ENCODE measurements at places on chromosomes 5 and 9. TPM values are rescaled to one million over a fixed set of nuclear protein-coding genes. Genes with fewer than 3 reads are reported as not detected.

C9orf153 gene
- total RNA-seq: 0.98 TPM

NRARP gene
- total RNA-seq: 18.5 TPM

PCDHB12 gene
- total RNA-seq: 6.6 TPM

ADAMTSL1 gene
- 61.8 TPM for total RNA-seq

AGXT2 gene
- total RNA-seq: not detected

TYRP1 gene
- not detected for total RNA-seq

AJM1 gene
- total RNA-seq: 3.1 TPM

TLX3 gene
- total RNA-seq: not detected

RNF180 gene
- 16.4 TPM for total RNA-seq

NR5A1 gene
- not detected for total RNA-seq

FGF18 gene
- 15.8 TPM for total RNA-seq

PCDHA9 gene
- 0.45 TPM for total RNA-seq

EPB41L4B gene
- total RNA-seq: 31.8 TPM

MARCHF3 gene
- total RNA-seq: 14.8 TPM

FOXD1 gene
- 99.3 TPM for total RNA-seq

CNTNAP3 gene
- total RNA-seq: 10.5 TPM

ZFP2 gene
- total RNA-seq: 4.8 TPM

WWC1 gene
- total RNA-seq: 2.1 TPM

SPDL1 gene
- total RNA-seq: 9.3 TPM

CARTPT gene
- not detected for total RNA-seq

SELENOP gene
- total RNA-seq: 801 TPM

MLANA gene
- not detected for total RNA-seq

CCDC152 gene
- 5.2 TPM for total RNA-seq

PCDHB6 gene
- total RNA-seq: 2.4 TPM

UBAC1 gene
- total RNA-seq: 35.2 TPM

PAPPA gene
- total RNA-seq: 3.3 TPM

BSPRY gene
- total RNA-seq: 0.22 TPM

TENT4A gene
- 28.6 TPM for total RNA-seq

ARHGEF39 gene
- not detected for total RNA-seq

OGN gene
- 71.7 TPM for total RNA-seq

OR1J4 gene
- total RNA-seq: not detected

ALDH1A1 gene
- 277 TPM for total RNA-seq

EQTN gene
- 0.49 TPM for total RNA-seq

DEPDC1B gene
- total RNA-seq: 9.8 TPM

UGT3A2 gene
- total RNA-seq: not detected

AMBP gene
- total RNA-seq: not detected

BRINP1 gene
- not detected for total RNA-seq

INSYN2B gene
- 0.27 TPM for total RNA-seq

KIF3A gene
- total RNA-seq: 20.7 TPM

TRIM52 gene
- total RNA-seq: 14.1 TPM

SLC36A2 gene
- 30.2 TPM for total RNA-seq

SYNPO gene
- 179 TPM for total RNA-seq

CDKN2B-AS1 gene
- total RNA-seq: 1.4 TPM

GRIA1 gene
- total RNA-seq: 1.4 TPM

FOXD4L4 gene
- not detected for total RNA-seq

CDC23 gene
- total RNA-seq: 22.9 TPM

CSF2 gene
- not detected for total RNA-seq

EIF4E1B gene
- not detected for total RNA-seq

DMRT3 gene
- total RNA-seq: 0.40 TPM

SLC34A1 gene
- total RNA-seq: not detected

SLC28A3 gene
- total RNA-seq: 0.27 TPM

PCDHGB2 gene
- 10.2 TPM for total RNA-seq

ZNF366 gene
- 8.0 TPM for total RNA-seq

PCDHA1 gene
- not detected for total RNA-seq

PTGS1 gene
- total RNA-seq: 6.0 TPM

SLC46A2 gene
- 0.27 TPM for total RNA-seq

FCN2 gene
- not detected for total RNA-seq

GRM6 gene
- total RNA-seq: not detected

KIAA1958 gene
- total RNA-seq: 5.8 TPM
